ENCODE measurements at places on chromosomes 6 and 20.

DNA sequence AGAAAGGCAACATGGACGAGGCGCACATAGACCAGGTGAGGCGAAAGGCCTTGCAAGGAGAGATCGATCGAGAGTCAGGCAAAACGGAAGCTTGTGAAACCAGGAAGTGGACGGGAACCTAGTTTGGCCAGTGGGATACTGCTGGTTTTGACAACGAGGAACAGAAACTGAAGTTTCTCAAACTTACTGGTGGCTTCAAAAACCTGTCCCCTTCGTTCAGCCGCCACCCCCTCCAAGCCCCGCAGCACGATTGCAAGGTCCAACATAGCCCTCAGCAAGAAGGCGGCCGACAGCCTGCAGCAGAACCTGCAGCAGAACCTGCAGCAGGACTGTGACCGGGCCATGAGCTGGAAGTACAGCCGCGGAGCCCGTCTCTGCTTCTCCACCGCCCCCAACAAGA lies 238.0 kb downstream of the KHDC1L start:
- DNase-seq = no peak

GRCh38 chr6:112307707-112308106 lies 39.4 kb upstream of the RFPL4B start:
- peak; percentile 64 for DNase-seq

GRCh38 chr20:34637245-34638038 lies 39.5 kb downstream of the PIGU start:
- DNase-seq = no peak

DNA sequence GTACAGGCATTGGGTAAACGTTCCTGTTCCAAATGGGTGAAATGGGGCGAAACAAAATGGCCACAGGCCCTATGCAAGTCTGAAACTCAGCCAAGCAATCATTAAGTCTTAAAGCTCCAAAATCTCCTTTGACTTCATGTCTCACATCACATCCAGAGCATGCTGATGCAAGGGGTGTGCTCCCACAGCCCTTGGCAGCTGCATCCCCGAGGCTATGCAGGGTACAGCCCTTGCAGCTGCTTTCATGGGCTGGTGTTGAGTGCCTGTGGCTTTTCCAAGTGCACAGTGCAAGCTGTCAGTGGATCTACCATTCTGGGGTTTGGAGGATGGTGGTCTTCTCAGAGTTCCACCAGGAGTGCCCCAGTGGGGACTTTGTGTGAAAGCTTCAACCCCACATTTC lies 270.0 kb upstream of the CDYL start:
- DNase-seq = no peak

DNA sequence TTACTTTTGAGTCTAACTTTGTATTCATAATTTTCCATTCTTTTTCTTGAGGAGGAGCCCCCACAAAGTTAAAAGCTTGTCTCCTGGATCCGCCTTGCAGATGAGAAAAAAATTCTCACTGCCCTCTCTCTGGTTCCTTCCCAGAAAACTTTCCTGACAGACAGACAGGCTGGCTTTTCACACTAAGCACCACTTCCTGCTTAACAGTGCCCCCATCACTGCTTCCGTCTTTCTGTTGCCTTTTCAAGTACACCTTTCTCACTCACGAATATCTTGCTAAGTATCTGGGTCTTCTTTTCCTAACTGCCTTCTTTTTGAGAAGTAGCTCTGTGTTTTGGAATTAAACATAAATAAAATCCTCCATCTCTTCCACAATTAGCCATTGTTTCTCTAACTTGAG lies 19.8 kb upstream of the LMBRD1 start:
- peak; percentile 56 for DNase-seq

DNA sequence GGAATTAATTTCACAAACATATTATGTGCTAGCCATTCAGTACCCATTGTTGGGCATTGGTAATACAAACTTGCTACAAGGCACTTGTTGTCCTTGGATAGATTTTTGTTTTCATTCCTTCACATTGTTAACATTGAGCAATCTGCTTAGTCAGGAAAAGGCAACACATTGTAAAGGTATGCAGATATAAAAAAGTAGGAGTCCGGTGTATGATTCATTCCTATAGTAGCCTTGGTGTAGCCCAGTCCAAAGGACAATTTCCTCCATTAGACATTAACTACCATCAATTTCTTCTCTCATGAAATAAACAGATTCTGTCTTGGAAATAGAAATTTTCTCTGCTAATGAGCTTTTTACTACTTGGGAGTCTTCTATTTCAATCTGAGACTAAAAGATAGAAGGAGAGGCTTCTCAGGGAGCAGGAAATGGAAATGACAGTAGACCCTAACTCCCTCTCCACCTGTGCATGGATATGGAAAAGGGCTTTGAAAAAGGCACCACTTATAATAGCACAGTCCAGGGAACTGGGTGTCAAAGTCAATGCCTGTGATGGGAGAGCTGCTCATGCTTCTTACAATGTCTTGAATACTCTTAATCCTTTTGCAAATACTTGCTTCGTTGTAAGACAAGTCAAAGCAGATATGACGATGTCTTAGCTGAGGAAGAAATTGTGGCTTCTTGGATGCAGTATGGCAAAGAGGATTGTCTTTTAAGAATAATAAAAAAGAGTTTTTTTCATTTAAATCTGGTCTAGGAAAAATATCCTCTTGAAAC lies 369.4 kb upstream of the CITED2 start:
- DNase-seq = no peak

- no peak for DNase-seq
These were observed 196.3 kb downstream of the ZMYND8 start for GRCh38 chr20:47160240-47160639.

DNA sequence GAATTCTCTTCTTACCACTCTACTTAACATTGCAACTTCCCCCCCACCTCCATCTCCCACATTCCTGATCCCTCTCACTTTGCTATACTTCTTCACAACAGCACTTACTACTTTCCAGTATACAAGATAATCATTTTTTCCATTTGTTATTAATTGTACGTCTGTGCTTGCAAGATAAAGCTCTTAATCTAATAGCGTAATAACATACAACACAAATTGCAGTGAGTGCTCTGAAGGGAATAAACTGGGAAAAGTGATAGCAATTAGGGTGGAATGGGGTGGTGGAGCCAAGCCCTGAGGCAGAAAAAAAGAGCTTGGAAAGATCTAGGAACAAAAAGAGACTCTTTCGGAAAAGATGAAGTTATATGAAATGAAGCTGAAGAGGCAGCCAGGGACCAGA lies 8.5 kb downstream of the CGAS start:
- DNase-seq = no peak

- DNase-seq = no peak
These were observed 15.4 kb downstream of the PLCB1 start for GRCh38 chr20:8147476-8147875.

DNA sequence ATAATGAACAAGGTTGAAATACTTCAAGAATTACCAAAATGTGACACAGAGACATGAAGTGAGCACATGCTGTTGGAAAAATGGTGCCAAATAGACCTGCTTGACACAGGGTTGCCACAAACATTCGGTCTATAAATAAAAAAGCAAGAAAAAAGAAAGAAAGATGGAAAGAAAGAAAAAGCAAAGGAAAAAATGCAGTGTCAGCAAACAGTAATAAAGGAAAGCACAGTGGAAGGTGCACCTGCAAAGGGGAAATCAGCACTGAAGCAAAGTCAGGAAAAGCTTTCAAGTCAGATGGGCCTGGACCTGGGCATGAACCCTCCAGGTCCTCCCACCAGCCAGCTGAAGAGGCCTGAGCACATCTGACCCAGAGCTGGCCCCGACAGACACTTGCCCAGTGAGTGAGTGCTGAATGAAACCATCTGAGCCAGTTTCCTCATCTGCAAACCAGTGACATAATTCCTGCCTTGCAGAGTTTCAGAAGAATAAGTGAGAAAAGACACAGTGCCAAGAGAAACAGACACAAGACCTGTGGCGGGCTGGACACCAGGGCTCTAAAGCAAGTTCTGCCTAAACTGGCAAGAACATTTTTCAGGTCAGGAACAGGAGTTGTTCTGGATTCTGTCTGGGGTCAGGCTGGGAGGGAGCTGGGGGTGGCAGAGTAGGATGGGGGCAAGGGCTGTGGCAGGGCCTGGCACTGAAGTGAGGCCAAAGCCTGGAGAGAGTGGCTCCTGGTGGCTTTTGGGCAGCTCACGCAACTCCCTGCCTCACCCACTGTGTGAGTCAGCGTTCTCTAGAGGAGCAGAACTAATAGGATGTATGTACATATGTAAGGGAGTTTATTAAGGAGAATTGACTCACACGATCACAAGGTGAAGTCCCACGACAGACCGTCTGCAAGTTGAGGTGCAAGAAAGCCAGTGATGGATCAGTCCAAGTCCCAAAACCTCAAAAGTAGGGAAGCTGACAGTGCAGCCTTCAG lies 23.9 kb upstream of the MICB start:
- no peak for DNase-seq

Data from GM12865 (cell line).